ENCODE measurements at places on chromosomes 16 and 17.
A peak's percentile ranks its signal among the peaks of the same experiment; 100 is the strongest.

- H3K4me1 ChIP-seq: no peaks in the 10 kb centered on the region
- DNase-seq: no peak
- no peaks in the 10 kb centered on the region for H3K36me3 ChIP-seq
These were observed 31.9 kb upstream of the NUDT7 start for GRCh38 chr16:77690416-77690815.

GRCh38 chr17:78618264-78619066 is 41.3 kb upstream of the DNAH17 start:
- no peaks in the 10 kb centered on the region for H3K4me1 ChIP-seq
- no peak overlapping the region for H3K27ac ChIP-seq
- no peak for DNase-seq
- no peak overlapping the region for H3K4me3 ChIP-seq

- H3K27me3 ChIP-seq: peaks cover 21% of the 10 kb centered on the region
- no peaks in the 10 kb centered on the region for H3K4me1 ChIP-seq
- H3K4me3 ChIP-seq: no peak overlapping the region
These were observed 557 bp downstream of the KCNG4 start for GRCh38 chr16:84239141-84239769.

GRCh38 chr17:36934144-36934691 is 3.1 kb upstream of the LHX1 start:
- peak overlapping the region; percentile 80 for H3K27ac ChIP-seq
- H3K4me3 ChIP-seq: peak overlapping the region; percentile 47
- no peak for DNase-seq
- H3K27me3 ChIP-seq: peaks cover 94% of the 10 kb centered on the region
- H3K36me3 ChIP-seq: peaks cover 12% of the 10 kb centered on the region
- H3K4me1 ChIP-seq: peaks cover 55% of the 10 kb centered on the region

- peaks cover 78% of the 10 kb centered on the region for H3K36me3 ChIP-seq
- H3K27me3 ChIP-seq: no peaks in the 10 kb centered on the region
- peaks cover 9% of the 10 kb centered on the region for H3K4me1 ChIP-seq
- no peak overlapping the region for H3K4me3 ChIP-seq
- H3K27ac ChIP-seq: no peak overlapping the region
- no peak for DNase-seq
These were observed 48.4 kb upstream of the ALDH3A1 start for GRCh38 chr17:19796457-19796856.

DNA sequence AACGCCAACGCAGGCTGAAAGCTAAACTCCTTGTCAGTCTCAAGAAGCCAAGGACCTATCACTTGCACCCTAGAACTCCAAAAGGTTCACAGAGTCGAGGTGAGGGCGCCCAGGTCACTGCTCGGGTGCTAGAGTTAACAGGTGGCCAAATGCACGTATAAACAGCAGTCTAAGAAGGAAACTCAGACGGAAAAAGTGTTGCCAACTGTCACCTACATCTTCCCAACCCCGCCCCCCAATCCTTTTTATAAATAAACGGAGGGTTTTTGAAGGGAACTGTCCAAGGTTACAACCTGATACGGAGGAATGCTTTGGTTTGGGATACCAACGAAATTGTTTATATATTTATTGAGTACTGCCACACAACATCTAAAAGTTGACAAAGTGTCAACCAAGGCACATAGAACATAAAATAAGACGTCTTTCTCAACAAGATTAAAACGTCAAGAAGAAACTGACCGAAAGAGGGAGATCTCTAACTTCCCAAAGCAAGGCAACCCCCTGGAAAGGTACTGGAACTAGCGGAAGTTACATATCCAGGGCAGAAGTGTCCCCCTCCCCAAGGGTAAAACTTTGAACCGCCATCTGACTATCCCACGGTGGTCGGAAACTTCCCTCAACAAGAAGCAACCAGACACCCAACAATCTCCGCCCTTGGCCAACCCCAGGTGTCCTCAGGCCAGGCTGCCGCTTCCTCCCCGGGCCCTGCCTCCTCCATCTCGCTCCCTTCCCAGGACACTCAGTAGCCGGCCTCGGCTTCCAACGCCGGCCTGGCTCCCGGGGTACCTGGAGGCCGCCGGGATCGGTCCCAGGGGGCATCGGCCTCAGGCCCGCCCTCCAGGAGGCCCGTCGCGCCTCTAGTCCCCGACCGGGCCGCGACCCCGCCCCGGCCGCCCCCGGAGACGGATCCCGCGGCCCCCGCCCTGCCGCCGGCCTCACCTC is 982 bp downstream of the SPAG9 start:
- peaks cover 16% of the 10 kb centered on the region for H3K36me3 ChIP-seq
- DNase-seq: peak; percentile 53

DNA sequence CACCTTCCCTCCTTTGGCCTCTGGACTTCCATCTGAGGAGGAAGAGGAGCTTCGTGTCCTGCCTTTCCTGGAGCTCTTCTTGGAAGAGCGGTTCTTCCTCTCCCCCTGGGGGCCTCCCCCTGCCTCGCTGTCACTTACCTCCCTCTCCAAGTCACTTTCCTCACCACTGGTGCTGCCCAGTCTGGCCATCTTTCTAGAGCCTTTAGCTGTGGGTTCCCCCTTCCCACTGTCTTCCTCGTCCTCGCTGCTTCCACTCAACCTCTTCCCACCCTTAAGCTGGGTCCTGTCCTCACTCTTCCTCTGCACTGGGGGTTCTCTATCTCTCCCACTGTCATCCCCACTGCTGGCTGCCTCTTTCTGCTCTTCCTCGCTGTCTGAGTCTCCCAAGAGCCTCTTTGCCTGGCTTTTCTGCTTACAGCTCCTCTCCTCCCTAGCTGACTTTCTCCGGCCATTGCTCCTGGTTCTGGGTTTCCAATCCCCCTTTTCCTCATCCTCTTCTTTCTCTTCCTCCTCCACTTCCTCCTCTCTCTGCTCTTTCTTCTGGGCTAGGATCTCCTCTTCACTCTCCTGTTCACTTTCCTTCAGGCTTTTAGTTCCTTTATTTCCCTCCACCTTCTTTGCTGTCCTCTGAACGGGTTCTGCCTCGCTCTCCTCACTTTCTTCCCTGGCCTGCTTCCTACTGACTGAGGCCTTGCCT is 1.4 kb downstream of the HIRIP3 start:
- no peaks in the 10 kb centered on the region for H3K27me3 ChIP-seq
- H3K4me3 ChIP-seq: peak overlapping the region; percentile 98
- peaks cover 43% of the 10 kb centered on the region for H3K36me3 ChIP-seq
- DNase-seq: no peak
- peaks cover 35% of the 10 kb centered on the region for H3K4me1 ChIP-seq
- peak overlapping the region; percentile 96 for H3K27ac ChIP-seq

DNA sequence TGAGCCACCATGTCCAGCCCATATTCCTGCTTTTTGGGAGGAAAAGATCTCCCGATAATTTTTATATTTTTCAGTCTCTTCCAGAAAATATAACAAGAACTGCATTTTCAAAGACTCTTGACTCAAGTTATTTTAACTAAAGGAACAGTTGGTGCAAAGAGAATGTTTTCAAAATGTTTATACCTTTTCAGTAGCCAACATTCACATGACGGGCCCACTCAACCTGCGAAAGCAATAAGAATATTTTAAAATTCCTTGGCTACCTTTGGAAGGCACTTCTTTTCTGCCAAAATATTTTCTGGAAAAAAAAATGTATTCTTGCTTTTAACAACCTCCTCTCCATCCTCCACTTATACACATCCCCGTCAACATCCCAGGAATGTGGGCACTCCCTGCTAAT is 140.3 kb downstream of the ZNF18 start:
- no peaks in the 10 kb centered on the region for H3K36me3 ChIP-seq
- no peak overlapping the region for H3K27ac ChIP-seq

DNA sequence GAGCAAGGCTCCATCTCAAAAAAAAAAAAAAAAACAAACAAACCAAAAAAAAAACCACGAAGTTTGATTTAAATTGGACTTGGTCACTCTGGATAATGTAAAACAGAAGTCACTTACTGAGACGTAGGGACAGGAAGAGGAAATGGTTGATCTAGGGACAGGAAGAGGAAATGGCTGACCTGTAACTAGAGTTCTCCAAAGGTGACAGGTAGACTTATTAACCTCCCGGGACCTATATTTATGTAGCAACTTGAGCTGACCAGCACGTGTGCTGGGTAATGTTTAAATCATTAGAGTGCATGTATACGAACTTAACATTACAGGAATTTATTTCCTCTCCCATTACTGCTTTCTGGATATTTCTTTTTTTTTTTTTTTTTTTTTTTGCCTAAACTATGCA is 81.5 kb upstream of the DHX40 start:
- peaks cover 25% of the 10 kb centered on the region for H3K27me3 ChIP-seq
- H3K4me1 ChIP-seq: peaks cover 10% of the 10 kb centered on the region
- H3K36me3 ChIP-seq: no peaks in the 10 kb centered on the region
- no peak for DNase-seq
